ENCODE measurements at places on chromosomes 2 and 18. TPM values are rescaled to one million over a fixed set of nuclear protein-coding genes. Genes with fewer than 3 reads are reported as not detected.
A peak's percentile ranks its signal among the peaks of the same experiment; 100 is the strongest.

GRCh38 chr18:22173221-22173927 is 4.0 kb downstream of the GATA6 start:
- H3K4me1 ChIP-seq: peaks cover 9% of the 10 kb centered on the region
- no peaks in the 10 kb centered on the region for H3K36me3 ChIP-seq
- peak overlapping the region; percentile 98 for H3K4me3 ChIP-seq
- DNase-seq: peak; percentile 24
- H3K27me3 ChIP-seq: no peaks in the 10 kb centered on the region

DNA sequence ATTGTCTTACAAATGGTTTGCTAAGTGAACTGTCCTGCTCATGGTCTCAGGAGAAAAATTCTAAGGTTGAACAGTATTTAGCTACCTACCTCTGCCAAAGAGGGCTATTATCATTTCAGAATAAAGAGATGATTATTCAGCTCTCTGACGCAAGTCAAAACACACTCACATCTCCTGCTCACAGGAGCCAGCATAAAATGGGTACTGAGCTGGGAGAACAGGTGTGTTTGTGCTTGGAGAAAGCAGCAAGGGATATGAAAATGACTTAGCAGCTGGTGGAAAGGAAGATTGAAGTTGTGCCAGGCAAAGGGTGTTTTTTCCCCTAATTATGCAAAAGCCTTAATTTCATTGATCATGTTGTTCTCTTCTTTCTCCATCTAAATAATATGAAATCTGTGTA is 47.3 kb upstream of the TANK start:
- no peak overlapping the region for H3K27ac ChIP-seq
- H3K27me3 ChIP-seq: no peaks in the 10 kb centered on the region
- no peak for DNase-seq
- no peaks in the 10 kb centered on the region for H3K36me3 ChIP-seq
- no peaks in the 10 kb centered on the region for H3K4me1 ChIP-seq

DNA sequence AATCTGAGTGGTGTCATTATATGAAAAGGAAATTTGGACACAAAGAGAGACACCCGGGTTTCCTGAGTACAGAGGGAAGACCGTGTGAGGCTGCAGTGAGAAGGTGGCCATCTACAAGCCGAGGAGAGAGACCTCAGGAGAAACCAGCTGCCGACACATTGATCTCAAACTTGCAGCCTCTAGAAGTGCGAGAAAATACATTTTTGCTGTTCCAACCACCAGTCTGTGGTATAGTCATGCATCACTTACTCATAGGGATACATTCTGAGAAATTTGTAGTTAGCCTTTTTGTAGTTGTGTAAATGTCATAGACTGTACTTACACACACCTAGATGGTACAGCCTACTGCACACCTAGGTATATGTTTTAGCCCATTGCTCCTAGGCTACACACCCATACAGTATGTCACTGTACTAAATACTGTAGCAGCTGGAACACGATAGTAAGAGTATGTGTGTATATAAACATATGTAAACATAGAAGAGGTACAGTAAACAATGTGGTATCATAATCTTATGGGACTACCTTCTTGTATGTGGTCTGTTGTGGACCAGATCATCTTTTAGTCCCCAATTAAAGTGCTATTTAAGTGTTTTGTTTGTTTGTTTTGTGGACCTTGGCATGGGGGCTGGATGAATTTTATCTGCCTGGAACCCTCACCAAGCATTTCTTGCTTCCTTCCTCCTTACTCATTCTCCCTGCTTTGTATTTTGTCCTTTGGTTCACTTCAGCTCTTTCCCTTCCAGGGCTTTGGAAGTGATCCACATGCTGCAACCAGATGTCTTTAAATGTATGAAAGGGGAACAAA is 38.3 kb upstream of the SESTD1 start:
- DNase-seq: no peak
- no peaks in the 10 kb centered on the region for H3K4me1 ChIP-seq
- no peak overlapping the region for H3K27ac ChIP-seq
- H3K27me3 ChIP-seq: no peaks in the 10 kb centered on the region
- H3K36me3 ChIP-seq: no peaks in the 10 kb centered on the region

- no peaks in the 10 kb centered on the region for H3K36me3 ChIP-seq
- no peaks in the 10 kb centered on the region for H3K27me3 ChIP-seq
- DNase-seq: no peak
- H3K27ac ChIP-seq: no peak overlapping the region
- no peak overlapping the region for H3K4me3 ChIP-seq
Observed at GRCh38 chr18:59054496-59055287, 85.0 kb upstream of the SEC11C start.

DNA sequence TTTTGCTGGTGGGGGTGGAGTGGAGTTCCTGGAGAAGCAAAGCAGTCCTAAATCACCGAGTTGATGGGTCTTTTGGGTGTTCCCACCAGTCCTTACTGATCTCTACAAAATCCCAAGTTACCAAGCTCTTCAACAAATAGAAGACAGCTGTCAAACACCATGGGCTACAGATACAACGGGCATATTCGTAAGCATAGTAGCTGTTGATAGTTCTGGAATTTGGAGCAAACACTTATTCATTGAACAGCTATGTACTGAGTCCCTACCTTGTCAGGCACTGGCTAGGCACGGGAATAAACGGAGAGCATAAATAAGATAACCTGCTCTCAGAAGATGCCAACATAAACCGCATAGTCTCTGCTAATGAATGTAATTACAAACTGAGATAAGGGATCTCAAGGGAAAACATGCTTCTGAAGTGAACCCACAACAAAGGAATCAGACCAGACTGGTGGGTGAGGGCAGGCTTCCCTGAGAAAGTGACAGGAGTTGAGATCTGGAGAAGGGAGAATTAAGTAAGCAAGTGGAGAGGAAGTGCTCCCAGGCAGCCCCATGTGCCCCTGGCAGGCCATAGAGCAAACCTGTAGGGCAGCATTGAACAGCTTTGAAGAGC is 947 bp upstream of the ANKRD44 start:
- peaks cover 4% of the 10 kb centered on the region for H3K4me1 ChIP-seq
- peak overlapping the region; percentile 52 for H3K4me3 ChIP-seq
- H3K36me3 ChIP-seq: no peaks in the 10 kb centered on the region
- no peak overlapping the region for H3K27ac ChIP-seq
- no peak for DNase-seq
- H3K27me3 ChIP-seq: no peaks in the 10 kb centered on the region

- DNase-seq: no peak
- H3K4me3 ChIP-seq: no peak overlapping the region
- no peaks in the 10 kb centered on the region for H3K4me1 ChIP-seq
- no peak overlapping the region for H3K27ac ChIP-seq
- H3K27me3 ChIP-seq: no peaks in the 10 kb centered on the region
Observed at GRCh38 chr18:11027862-11028261, 121.5 kb downstream of the PIEZO2 start.

GRCh38 chr2:135890835-135891234 is 14.6 kb upstream of the MCM6 start:
- H3K4me3 ChIP-seq: no peak overlapping the region
- no peaks in the 10 kb centered on the region for H3K36me3 ChIP-seq
- no peaks in the 10 kb centered on the region for H3K4me1 ChIP-seq

DNA sequence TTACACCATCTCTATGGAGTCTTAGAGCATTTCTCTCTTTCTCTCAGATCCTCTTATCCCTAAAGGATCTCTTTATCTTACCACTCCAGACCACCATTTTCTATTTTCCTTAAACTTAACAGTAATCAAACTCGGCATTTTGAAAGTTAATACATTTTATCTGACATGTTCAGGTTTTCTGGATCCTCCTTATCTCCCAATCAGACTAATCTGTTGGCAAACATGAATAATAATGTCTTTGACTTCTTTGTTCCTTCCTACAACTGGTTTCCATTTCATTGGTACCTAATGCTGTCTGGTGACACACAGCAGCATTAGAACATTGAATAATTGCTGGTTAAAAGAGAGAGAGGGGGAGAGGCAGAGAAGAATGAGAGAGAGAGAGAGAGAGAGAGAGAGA is 932.1 kb upstream of the FSHR start:
- DNase-seq: no peak
- H3K36me3 ChIP-seq: no peaks in the 10 kb centered on the region
- H3K27me3 ChIP-seq: no peaks in the 10 kb centered on the region
- H3K4me3 ChIP-seq: no peak overlapping the region

DNA sequence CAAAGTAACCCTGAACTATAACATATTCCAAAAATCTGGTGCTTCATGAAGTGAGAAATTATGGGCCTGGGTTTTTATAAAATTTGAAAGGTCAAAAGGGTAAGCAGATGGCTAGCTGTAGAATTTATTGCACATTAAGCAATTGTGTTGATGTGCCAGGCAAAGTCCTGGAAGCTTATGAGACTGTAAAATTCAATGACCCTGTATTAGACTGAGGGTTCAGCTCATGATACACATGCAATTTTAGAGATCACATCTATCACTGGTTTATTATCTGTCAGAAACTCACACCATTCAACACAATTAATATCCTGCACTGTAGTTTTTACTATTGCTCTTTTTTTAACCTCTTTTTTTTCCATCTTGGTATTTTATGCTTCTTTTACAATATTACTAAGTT is 1162.6 kb upstream of the SLC39A10 start:
- H3K27me3 ChIP-seq: no peaks in the 10 kb centered on the region
- no peaks in the 10 kb centered on the region for H3K4me1 ChIP-seq
- H3K36me3 ChIP-seq: no peaks in the 10 kb centered on the region
- DNase-seq: no peak

DNA sequence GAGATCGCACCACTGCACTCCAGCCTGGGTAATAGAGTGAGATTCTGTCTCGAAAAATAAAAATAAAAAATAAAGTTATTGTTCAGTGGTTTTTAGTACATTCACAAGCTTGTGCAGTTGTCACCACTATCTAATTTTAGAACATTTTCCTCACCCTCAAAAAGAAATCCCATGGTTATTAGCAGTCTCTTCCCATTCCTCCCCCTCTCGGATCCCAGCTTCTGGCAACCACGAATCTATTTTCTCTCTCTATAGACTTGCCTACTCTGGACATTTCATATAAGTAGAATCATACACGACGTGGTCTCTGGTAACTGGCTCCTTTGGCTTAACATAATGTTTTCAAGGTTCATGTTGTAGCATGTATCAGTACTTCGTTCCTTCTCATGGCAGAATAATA is 38.6 kb downstream of the CABLES1 start:
- no peak overlapping the region for H3K4me3 ChIP-seq
- no peaks in the 10 kb centered on the region for H3K4me1 ChIP-seq
- no peaks in the 10 kb centered on the region for H3K27me3 ChIP-seq
- H3K27ac ChIP-seq: no peak overlapping the region
- no peak for DNase-seq

- H3K27me3 ChIP-seq: no peaks in the 10 kb centered on the region
- no peak overlapping the region for H3K27ac ChIP-seq
- H3K4me3 ChIP-seq: no peak overlapping the region
- H3K4me1 ChIP-seq: no peaks in the 10 kb centered on the region
Observed at GRCh38 chr18:67131498-67131897, 385.0 kb downstream of the DSEL start.

DNA sequence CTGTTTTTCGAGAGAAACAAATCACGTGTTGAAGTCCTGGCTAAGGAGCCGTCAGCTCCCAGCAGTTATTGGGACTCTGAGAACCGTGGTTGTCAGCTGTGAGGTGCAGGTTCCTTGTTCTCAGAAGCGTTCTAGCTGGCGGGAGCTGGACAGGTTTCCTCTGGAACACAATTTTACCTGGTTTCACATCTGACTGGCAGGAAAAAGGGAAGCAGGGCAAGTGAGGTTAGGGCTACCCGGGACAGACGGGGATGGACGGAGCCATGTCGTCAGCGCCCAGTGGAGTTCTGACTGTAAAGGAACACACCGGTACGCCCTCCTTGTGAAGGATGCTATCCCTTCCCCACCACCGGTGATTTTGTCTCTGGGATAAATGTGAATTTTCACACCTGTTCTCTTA is 26.1 kb downstream of the ITGB1BP1 start:
- H3K27ac ChIP-seq: no peak overlapping the region
- DNase-seq: no peak
- no peaks in the 10 kb centered on the region for H3K27me3 ChIP-seq
- no peaks in the 10 kb centered on the region for H3K36me3 ChIP-seq
- H3K4me3 ChIP-seq: no peak overlapping the region
- H3K4me1 ChIP-seq: no peaks in the 10 kb centered on the region

DNA sequence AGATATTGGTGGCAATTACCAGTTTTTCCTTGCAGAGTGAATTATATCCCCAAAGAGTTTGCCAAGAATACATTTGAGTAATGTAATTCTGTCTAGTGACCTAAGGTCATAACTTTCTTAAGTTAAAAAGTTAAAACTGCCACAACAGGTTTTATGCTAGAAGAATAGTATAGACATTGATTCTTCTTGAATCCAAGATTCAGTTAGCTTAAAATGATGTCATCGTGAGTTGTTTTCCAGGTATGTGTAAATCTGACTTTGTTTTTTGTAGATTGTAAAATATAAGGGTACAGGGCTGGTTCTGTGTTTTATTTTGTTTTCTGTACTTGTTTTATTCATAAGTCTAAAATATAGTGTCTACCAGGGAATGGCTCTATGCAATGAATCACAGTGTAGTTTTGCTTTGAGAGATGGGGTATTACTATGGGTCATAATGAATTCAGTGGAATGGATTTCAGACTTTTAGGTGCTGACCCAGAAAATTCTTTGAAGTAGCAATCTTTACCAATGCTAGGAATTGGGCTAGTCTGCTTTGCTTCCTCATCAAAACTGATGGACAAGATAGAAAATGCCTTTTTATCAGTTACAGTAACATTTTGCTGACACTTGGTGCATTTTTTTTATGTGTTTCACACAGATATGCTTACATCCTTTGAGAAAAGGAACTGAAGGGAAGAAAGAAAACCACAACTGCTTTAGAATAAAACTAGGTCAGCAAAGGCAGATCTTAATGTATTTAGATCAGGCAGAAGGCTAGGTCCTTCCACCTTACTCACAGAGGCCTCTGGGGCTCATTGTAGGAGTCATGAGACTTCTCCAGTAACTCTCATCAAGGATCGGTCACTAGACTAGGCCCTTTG is 20.8 kb upstream of the MGAT5 start:
- DNase-seq: no peak
- no peak overlapping the region for H3K4me3 ChIP-seq

GRCh38 chr18:48050176-48050575 is 119.7 kb upstream of the SMAD2 start:
- H3K27ac ChIP-seq: no peak overlapping the region
- no peaks in the 10 kb centered on the region for H3K27me3 ChIP-seq
- DNase-seq: no peak
- H3K36me3 ChIP-seq: no peaks in the 10 kb centered on the region
- H3K4me1 ChIP-seq: peaks cover 10% of the 10 kb centered on the region

GRCh38 chr2:15082105-15083058 is 449.9 kb downstream of the LRATD1 start:
- H3K27me3 ChIP-seq: no peaks in the 10 kb centered on the region
- no peak overlapping the region for H3K4me3 ChIP-seq
- DNase-seq: no peak
- H3K36me3 ChIP-seq: no peaks in the 10 kb centered on the region

- no peak overlapping the region for H3K27ac ChIP-seq
- no peaks in the 10 kb centered on the region for H3K27me3 ChIP-seq
- H3K36me3 ChIP-seq: no peaks in the 10 kb centered on the region
- H3K4me1 ChIP-seq: no peaks in the 10 kb centered on the region
- no peak for DNase-seq
- no peak overlapping the region for H3K4me3 ChIP-seq
Observed at GRCh38 chr2:40358783-40359182, 93.1 kb downstream of the SLC8A1 start.

GRCh38 chr2:241741016-241741415 is 6.6 kb downstream of the D2HGDH start:
- H3K4me3 ChIP-seq: no peak overlapping the region
- DNase-seq: no peak
- no peak overlapping the region for H3K27ac ChIP-seq
- H3K4me1 ChIP-seq: no peaks in the 10 kb centered on the region
- no peaks in the 10 kb centered on the region for H3K27me3 ChIP-seq

CFC1 gene
- total RNA-seq: 0.34 TPM

SCN2A gene
- 0.34 TPM for total RNA-seq

SLC5A7 gene
- total RNA-seq: not detected

SLC16A14 gene
- total RNA-seq: 16.0 TPM

TUBA4B gene
- 0.27 TPM for total RNA-seq

CIDEA gene
- total RNA-seq: not detected

STK11IP gene
- total RNA-seq: 30.3 TPM

KCNG3 gene
- total RNA-seq: 1.3 TPM

Data from ovary (tissue), 10 donors.